Panc1 (cell line): ENCODE measurements at places on chromosomes 16 and 17. TPM values are rescaled to one million over a fixed set of nuclear protein-coding genes. Genes with fewer than 3 reads are reported as not detected.

Gene PRSS33
- total RNA-seq: 0.59 TPM

Gene KRT25
- total RNA-seq: not detected

- DNase-seq: no peak
- no peak overlapping the region for H3K27ac ChIP-seq
- peaks cover 28% of the 10 kb centered on the region; the same call in 1 of the 2 replicates for H3K27me3 ChIP-seq
- H3K4me1 ChIP-seq: no peaks in the 10 kb centered on the region; the same call in 1 of the 2 replicates
Measured at GRCh38 chr17:77555741-77556291, 402.7 kb upstream of the TNRC6C start.

DNA sequence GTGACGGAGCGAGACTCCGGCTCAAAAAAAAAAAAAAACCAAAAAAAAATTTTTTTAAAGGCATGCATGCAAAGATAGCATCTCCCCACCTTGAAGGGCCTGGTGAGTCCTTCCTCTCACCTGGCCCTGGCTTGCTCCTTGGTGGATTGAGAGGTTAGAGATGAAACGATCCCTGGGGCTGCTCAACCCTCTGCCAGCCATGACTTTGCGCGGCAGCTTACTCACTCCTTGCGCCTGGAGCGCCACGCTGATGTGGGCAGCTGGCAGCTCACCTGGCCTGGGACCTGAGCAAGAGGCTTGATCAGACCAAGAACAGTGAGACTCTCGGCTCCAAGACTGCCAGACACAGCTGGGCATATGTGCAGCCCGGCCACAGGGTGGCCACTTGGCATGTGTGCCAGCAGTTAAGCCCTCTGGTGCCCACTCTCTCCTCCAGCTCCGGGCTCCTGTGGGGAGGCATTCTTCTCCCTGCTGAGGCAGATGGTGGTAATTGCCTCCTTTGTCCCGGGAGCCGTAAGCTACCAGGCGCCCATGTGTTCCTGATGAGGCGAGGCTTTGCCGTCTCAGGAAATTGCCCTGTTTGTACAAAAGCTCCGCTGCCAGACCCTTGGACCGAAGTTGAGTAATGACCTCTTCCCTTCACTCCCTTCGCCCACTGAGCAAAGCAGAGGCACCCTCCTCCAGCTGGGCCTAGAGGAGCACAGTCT is 5.1 kb upstream of the EVPL start:
- DNase-seq: no peak
- H3K36me3 ChIP-seq: no peaks in the 10 kb centered on the region
- peaks cover 27% of the 10 kb centered on the region for H3K4me1 ChIP-seq
- H3K27me3 ChIP-seq: no peaks in the 10 kb centered on the region
- no peak overlapping the region for H3K4me3 ChIP-seq
- no peak overlapping the region for H3K27ac ChIP-seq

DNA sequence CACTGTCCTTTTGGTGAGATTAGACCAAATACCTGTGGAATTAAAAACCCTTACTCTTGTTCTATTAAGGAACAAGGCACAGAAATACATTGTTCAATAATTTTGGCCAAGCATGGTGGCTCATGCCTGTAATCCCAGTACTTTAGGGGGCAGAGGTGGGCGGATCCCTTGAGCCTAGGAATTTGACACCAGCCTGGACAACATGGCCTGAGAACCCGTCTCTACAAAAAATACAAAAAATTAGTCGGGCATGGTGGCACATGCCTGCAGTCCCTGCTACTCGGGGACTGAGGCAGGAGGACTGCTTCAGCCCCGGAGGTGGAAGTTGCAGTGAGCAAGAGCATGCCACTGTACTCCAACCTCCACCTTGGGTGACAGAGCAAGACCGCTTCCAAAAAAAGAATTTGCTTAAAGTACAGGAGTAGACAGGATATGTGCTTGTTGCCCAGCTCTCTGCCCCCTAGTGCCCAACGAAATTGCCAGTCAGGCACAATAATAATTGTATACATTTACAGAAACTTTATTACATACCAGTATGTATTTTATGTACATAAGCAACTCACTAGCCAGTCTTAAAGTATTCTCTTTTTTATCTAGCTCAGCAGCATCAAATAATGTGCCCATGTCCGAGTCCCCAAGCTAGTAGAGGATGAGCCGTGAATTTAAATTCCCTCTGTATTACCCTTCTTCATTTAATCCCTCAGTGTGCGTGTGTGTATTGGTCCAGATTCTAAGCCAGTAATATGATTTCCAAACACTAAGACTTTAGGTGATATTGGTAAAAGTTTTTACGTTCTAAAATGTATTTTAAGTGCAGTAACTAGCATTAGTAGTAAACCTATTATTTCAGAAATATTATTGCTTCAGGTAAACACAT is 1.4 kb downstream of the THUMPD1 start:
- peak overlapping the region; percentile 76 for H3K4me3 ChIP-seq
- peak overlapping the region; percentile 83 for H3K27ac ChIP-seq
- no peak for DNase-seq
- no peaks in the 10 kb centered on the region for H3K27me3 ChIP-seq
- peaks cover 3% of the 10 kb centered on the region; the same call in 1 of the 2 replicates for H3K4me1 ChIP-seq

DNA sequence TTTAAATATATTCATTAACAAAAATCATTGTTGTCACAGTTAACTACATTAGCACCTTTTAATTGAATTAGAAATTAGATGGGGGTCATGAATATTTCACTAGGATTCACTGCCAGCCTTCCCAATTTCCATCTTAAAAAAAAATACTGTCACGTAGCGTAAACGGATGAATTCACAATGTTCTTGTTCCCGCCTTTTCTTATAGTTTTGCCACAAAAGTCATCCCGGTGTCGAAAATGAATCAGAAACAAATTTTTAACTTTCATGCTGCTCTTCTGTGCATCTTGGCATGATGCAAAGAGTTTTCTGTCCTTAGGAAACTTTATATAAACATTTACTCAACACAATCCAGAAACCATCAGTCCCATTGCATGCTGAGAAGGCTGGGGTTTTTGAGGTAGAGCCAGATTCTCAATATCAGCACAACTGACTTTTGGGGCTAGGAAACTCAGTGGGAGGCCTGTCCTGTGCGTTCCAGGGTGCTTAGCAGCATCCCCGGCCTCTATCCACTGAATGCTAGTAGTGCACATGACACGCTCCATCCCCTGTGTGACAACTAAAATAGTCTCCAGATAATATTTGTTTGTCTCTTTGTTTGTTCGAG is 252.9 kb upstream of the XYLT1 start:
- H3K27ac ChIP-seq: no peak overlapping the region
- no peak for DNase-seq
- no peaks in the 10 kb centered on the region for H3K36me3 ChIP-seq
- H3K4me3 ChIP-seq: no peak overlapping the region
- no peaks in the 10 kb centered on the region for H3K27me3 ChIP-seq

Gene ADAD2
- not detected for total RNA-seq

DNA sequence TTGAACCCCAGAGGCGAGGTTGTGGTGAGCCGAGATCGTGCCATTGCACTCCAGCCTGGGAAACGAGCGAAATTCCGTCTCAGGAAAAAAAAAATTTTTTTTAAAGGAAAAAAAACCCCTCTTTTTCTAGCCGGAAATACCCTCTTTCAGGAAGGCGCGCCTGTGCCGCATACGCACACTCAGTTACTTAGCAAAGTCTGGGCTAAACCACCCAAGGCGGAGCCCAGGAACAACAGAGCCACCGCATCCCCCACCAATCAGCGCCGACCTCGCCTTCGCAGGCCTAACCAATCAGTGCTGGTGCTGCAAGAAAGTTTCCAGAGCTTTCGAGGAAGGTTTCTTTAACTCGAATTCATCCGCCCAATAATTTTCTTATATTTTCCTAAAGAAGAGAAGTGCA is 510.4 kb downstream of the KCNJ18 start:
- no peaks in the 10 kb centered on the region for H3K4me1 ChIP-seq
- no peak for DNase-seq
- no peaks in the 10 kb centered on the region for H3K27me3 ChIP-seq

- H3K36me3 ChIP-seq: no peaks in the 10 kb centered on the region
- DNase-seq: no peak
- no peaks in the 10 kb centered on the region for H3K27me3 ChIP-seq
- no peak overlapping the region for H3K27ac ChIP-seq
- H3K4me1 ChIP-seq: no peaks in the 10 kb centered on the region
Measured at GRCh38 chr17:62186841-62187240, 121.8 kb upstream of the MED13 start.

GRCh38 chr17:74798239-74798707 is 22.1 kb upstream of the NAT9 start:
- no peaks in the 10 kb centered on the region for H3K36me3 ChIP-seq
- no peaks in the 10 kb centered on the region for H3K27me3 ChIP-seq
- no peak overlapping the region for H3K27ac ChIP-seq
- no peaks in the 10 kb centered on the region; the same call in 1 of the 2 replicates for H3K4me1 ChIP-seq
- DNase-seq: no peak

GRCh38 chr17:41419716-41420115 is 4.7 kb downstream of the KRT37 start:
- H3K4me3 ChIP-seq: no peak overlapping the region
- H3K4me1 ChIP-seq: peaks cover 12% of the 10 kb centered on the region; the same call in 1 of the 2 replicates
- no peak overlapping the region for H3K27ac ChIP-seq
- no peaks in the 10 kb centered on the region for H3K27me3 ChIP-seq

DNA sequence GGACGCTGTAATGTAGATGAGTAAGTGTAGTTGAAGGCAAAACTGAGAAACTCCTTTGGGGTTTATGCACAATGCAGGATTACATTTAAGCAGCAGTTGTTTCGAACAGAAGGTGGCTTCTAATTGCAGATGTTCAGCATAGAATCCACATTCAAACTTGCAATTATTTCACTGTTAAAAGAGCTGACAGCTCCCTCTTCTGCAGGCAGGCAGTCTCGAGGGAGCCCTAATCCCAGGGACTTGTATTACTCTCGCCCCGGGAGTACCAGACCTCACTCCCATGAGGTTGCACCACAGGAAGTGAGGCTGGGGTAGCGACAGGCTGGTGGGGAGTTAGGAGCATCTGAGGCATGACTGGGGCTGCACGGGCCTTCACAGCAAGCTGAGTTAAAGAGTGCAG is 484.3 kb upstream of the EEF2KMT start:
- no peaks in the 10 kb centered on the region for H3K36me3 ChIP-seq
- H3K4me3 ChIP-seq: no peak overlapping the region
- no peaks in the 10 kb centered on the region for H3K4me1 ChIP-seq
- DNase-seq: no peak
- H3K27me3 ChIP-seq: no peaks in the 10 kb centered on the region
- no peak overlapping the region for H3K27ac ChIP-seq

Gene CCL3
- 1.1 TPM for total RNA-seq

Gene SLC38A8
- not detected for total RNA-seq

DNA sequence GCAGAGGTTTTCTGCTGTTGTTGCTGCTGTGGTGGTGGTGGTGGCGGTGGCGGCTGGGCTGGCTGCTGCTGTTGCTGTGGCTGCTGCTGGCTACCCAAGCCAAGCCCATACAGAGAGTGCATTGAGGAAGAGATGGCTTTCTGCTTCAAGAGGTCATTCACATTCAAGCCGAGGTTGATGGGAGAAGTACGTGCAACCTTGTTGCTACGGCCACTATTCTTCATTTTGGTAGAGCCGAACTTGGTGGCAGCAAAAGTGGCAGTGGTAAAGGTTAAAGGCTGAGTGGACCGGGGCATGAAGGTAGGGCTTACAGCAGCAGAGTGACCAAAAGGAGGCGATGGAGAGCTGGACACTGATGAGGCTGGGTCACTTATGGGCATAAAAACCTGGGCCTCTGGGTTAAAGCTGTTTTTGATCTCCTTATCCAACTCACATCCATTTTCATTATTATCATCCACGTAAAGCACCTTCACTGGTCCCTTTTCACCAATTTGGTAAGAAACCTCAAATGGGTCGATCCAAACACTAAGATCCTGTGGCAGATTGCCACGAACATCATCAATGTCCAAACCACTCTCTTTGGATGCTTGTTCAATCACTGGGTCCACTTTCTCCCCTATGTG is 2.8 kb downstream of the TOB1 start:
- no peaks in the 10 kb centered on the region for H3K27me3 ChIP-seq
- H3K4me3 ChIP-seq: peak overlapping the region; percentile 72
- H3K4me1 ChIP-seq: peaks cover 27% of the 10 kb centered on the region
- DNase-seq: peak; percentile 41
- peak overlapping the region; percentile 54; the same call in 1 of the 2 replicates for H3K27ac ChIP-seq
- peaks cover 25% of the 10 kb centered on the region for H3K36me3 ChIP-seq

Gene CCL7
- 0.31 TPM for total RNA-seq

DNA sequence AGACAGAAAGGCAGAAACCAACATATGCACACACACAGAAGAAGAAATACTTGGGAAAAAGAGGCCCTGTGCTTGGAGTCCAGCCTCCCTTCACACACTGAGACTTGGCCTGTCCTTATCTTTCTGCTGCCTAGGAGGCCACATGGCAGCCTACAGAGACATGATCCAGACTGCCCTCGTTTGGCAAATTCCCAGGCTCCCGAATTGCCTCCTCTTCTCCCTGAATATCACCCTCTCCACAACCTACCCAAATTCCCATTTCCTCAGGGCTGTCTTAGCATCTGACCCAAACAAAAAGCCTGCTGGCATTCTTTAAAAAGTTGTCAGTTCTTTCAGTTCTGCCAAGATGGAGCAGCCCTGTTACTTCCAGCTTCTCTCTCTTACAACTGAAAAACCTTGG is 59.8 kb downstream of the DNAH17 start:
- H3K27me3 ChIP-seq: no peaks in the 10 kb centered on the region
- H3K36me3 ChIP-seq: no peaks in the 10 kb centered on the region
- no peak for DNase-seq
- no peaks in the 10 kb centered on the region for H3K4me1 ChIP-seq

Gene NXN
- total RNA-seq: 126 TPM

Gene RPUSD1
- total RNA-seq: 61.1 TPM

GRCh38 chr16:68524069-68524820 is 14.8 kb upstream of the ZFP90 start:
- H3K27me3 ChIP-seq: no peaks in the 10 kb centered on the region
- no peaks in the 10 kb centered on the region; the same call in 1 of the 2 replicates for H3K4me1 ChIP-seq
- DNase-seq: no peak

GRCh38 chr17:77693776-77694175 is 264.7 kb upstream of the TNRC6C start:
- no peaks in the 10 kb centered on the region for H3K4me1 ChIP-seq
- no peak for DNase-seq
- H3K27ac ChIP-seq: no peak overlapping the region
- no peak overlapping the region for H3K4me3 ChIP-seq
- H3K36me3 ChIP-seq: no peaks in the 10 kb centered on the region
